Activated CD4-positive, alpha-beta memory T cell treated with anti-CD3 and anti-CD28 coated beads, Interleukin-2, amount 10 ng/mL, durations not matched to agents 7 days and 5 days (primary cell): ENCODE measurements at places on chromosomes 3 and 15. TPM values are rescaled to one million over a fixed set of nuclear protein-coding genes. Genes with fewer than 3 reads are reported as not detected.

Gene TFRC
- total RNA-seq = 326 TPM

Gene DNAJB11
- total RNA-seq = 55.7 TPM

Gene LCMT2
- 8.9 TPM for total RNA-seq

Gene LINGO1
- not detected for total RNA-seq

Gene ACTRT3
- 0.43 TPM for total RNA-seq

GRCh38 chr3:96039632-96040031, 774.8 kb upstream of the EPHA6 start:
- no peak overlapping the region for H3K27ac ChIP-seq
- H3K4me1 ChIP-seq = no peaks in the 10 kb centered on the region
- DNase-seq = no peak
- H3K27me3 ChIP-seq = no peaks in the 10 kb centered on the region

DNA sequence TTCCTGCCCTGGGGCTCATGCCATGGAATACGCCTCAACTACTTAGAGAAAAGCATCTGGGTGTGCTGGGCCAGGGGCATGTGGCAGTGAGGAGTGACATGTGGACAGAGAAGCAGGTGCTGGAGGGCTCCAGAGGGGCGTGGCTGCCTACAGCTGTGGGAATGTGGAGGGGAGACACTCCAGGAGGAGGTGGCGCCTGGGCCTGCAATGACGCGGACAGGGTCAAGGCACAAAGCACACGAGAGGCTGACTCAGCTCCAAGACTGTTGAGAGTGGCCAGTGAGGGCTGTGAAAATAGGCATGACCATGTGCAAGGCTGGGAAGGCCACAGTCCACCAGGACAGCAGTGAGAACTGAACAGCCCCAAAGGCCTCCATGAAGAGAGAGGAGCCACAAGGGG, 48.5 kb downstream of the PTH1R start:
- DNase-seq = no peak
- peaks cover 65% of the 10 kb centered on the region for H3K4me1 ChIP-seq
- no peak overlapping the region for H3K4me3 ChIP-seq
- no peaks in the 10 kb centered on the region for H3K27me3 ChIP-seq
- H3K27ac ChIP-seq = peak overlapping the region; percentile 88

DNA sequence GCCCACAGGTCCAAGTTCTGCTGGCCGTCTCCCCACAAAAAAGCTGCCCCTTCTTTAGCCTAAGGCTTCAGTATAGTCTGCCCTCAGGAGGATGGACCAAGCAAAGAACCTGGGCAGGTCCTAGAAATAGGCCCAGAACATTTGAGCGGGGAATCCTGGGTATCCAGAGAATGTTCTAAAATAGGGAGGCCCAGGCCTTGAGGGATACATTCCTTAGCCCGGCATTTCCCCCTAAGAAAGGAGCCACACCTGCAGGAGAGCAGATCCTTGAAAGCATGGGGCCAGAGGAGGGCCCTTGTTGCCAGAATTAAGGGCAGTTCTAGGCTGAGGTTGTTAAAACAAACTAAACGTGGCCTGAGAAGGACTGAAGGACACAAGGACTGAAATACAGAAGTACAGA, 20.6 kb upstream of the MEX3B start:
- DNase-seq = no peak
- H3K27me3 ChIP-seq = peaks cover 25% of the 10 kb centered on the region
- no peak overlapping the region for H3K4me3 ChIP-seq
- no peaks in the 10 kb centered on the region for H3K4me1 ChIP-seq
- H3K36me3 ChIP-seq = no peaks in the 10 kb centered on the region
- no peak overlapping the region for H3K27ac ChIP-seq

DNA sequence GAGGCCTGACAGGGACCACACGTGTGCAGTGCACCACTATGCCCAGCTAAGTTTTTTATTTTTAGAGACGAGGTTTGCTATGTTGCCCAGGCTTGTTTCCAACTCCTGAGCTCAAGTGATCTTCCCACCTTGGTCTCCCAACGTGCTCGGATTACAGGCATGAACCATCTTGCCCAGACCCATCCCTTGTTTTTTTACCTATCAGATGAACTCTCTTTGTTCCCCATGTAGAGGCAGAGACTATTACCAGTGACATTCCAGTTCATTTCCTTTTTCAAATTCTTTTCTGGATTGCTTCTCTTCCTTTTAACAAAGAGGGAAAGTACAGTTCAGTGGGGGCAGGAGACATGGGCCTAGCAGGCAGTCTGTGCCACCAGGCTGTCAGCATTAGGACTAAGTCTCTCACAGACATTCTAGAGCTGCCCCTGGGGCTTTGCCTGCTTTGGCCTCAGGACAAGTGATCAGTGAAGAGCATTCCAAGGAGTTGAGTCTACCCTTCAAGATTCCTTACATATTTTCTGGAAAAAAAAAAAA, 103.5 kb upstream of the SLC7A14 start:
- H3K36me3 ChIP-seq = no peaks in the 10 kb centered on the region
- no peak overlapping the region for H3K4me3 ChIP-seq
- H3K27ac ChIP-seq = no peak overlapping the region

GRCh38 chr3:194565597-194566190, 67.5 kb downstream of the TMEM44 start:
- H3K4me1 ChIP-seq = peaks cover 6% of the 10 kb centered on the region
- no peaks in the 10 kb centered on the region for H3K36me3 ChIP-seq
- peaks cover 10% of the 10 kb centered on the region for H3K27me3 ChIP-seq
- no peak overlapping the region for H3K4me3 ChIP-seq

GRCh38 chr15:34708422-34708821, 46.4 kb downstream of the GJD2 start:
- no peaks in the 10 kb centered on the region for H3K36me3 ChIP-seq
- peaks cover 56% of the 10 kb centered on the region for H3K27me3 ChIP-seq
- H3K4me3 ChIP-seq = no peak overlapping the region
- no peak overlapping the region for H3K27ac ChIP-seq
- no peak for DNase-seq

GRCh38 chr3:127915115-127915936, at the start of gene KBTBD12:
TSS of gene KBTBD12 (plus strand) at chr3:127915232. CDS start at chr3:127923062, 7,830 bp downstream.
- no peaks in the 10 kb centered on the region for H3K36me3 ChIP-seq
- no peak within 1 kb of the TSS for H3K27ac ChIP-seq
- peaks cover 2% of the 10 kb centered on the region for H3K4me1 ChIP-seq
- H3K27me3 ChIP-seq = peaks cover 48% of the 10 kb centered on the region

GRCh38 chr3:12227833-12228232, 61.0 kb upstream of the PPARG start:
- peaks cover 20% of the 10 kb centered on the region for H3K27me3 ChIP-seq
- no peak overlapping the region for H3K4me3 ChIP-seq
- no peak overlapping the region for H3K27ac ChIP-seq
- DNase-seq = no peak
- peaks cover under 1% of the 10 kb centered on the region for H3K36me3 ChIP-seq
- peaks cover under 1% of the 10 kb centered on the region for H3K4me1 ChIP-seq
